ENCODE measurements at places on chromosomes 13 and 19.
A peak's percentile ranks its signal among the peaks of the same experiment; 100 is the strongest.

GRCh38 chr13:43268632-43269031 is 245.2 kb downstream of the DNAJC15 start:
- DNase-seq, result no peak

DNA sequence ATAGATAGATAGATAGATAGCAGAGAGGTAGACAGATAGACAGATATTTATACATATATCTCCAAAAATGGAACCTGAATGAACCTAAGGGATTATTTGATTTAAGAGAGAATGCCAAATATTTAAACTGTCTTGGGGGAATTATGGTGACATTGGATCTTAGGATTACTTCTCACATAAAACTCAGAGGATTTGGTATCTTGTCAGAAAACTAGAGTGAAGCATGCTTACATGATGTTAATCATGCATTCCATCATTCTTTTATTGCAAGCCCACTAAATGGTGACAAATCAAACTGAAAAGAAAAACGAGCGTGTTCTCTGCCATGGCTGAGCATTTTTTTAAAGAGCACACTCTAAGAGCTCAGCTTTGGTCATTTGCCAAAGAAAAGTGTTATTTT is 165.2 kb downstream of the PCDH9 start:
- DNase-seq, result no peak

DNA sequence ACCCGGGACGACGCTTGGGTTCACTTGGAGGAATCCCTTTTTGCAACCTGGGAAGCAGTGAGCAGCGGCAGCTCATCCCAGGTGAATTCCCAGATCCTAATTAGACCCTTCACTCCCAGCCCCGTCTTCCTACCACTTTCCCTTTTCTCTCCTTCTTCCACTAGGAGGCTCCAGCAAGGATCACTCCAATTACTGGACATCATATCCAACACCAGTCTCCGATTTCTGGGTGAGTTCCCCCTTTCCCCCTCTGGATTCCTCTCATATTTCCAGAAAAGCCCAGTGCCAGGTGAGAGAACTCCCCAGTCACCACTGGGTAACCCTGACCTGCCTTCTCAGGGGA is 17.1 kb upstream of the ZSCAN4 start:
- no peak for DNase-seq

DNA sequence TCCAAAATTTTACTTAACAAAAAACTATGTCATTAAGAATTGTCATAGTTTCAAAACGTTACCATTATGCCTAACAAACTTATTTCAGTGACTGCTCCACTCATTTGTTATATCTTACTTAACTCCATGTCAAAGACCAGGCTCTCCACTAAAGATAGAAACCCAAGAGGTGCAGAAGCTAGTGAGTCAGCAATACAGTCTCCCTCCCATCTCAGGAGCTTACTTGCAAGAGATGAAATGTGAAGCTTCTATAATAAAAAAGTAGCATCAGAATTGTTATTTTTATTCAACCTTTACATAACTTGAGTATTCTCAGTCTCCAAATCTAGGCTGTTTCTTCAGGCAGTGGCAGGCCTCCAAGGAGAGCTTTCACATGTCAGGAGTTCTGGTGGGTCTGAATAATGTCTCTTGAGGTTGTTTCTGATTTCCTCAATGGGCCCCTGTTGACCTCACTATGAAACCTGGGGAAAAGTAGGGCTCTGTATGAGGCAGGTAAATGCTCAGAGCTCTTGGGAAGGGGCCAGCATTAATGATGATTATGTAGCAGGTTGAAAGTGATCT is 242.0 kb downstream of the NDFIP2 start:
- DNase-seq, result no peak

DNA sequence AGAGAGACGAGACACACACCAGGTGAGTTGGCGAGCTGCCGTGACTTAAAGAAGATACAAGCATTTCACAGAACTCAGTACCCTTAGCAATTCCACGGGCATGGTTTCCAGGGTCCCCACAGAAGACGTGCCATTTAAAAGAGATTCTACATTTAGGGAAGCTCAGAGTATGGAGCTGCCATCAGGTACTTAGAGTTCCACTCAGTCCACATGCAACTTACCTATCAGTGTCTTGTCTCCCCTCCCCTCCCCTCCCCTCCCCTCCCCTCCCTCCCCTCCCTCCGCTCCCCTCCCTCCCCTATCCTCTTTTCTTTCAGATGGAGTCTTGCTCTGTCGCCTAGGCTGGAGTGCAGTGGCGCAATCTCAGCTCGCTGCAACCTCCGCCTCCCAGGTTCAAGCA is 12.2 kb downstream of the ZNF30 start:
- DNase-seq, result no peak

- DNase-seq, result no peak
These were observed 91.4 kb downstream of the RBM26 start for GRCh38 chr13:79314652-79315051.

GRCh38 chr19:46390866-46391265 is 22.5 kb downstream of the CCDC8 start:
- DNase-seq, result no peak

GRCh38 chr13:47146991-47147811 is 250.3 kb upstream of the HTR2A start:
- DNase-seq, result no peak

GRCh38 chr13:46039411-46040182 is 12.9 kb downstream of the ZC3H13 start:
- no peak for DNase-seq

DNA sequence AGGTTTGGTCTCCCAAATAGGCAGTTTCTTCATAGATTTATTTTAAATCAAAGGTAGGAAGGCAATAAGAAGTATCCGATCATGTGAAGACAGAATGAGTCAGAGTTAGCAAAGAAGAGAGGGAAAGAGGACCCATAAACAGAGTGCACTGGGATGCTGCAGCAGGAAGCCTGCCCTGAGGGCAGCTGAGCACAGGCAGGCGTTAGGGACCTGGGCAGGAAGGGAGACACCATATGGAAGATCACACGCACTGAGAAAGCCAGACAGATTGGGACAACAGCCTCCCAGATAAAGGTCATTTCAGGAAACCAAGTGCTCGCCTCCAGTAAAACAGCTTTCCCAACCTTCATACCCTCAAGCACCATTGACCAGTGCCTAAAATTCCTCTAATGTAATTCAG is 598.0 kb downstream of the EFNB2 start:
- DNase-seq, result no peak

GRCh38 chr19:1357531-1358109 is 26.1 kb upstream of the NDUFS7 start:
- DNase-seq, result no peak

DNA sequence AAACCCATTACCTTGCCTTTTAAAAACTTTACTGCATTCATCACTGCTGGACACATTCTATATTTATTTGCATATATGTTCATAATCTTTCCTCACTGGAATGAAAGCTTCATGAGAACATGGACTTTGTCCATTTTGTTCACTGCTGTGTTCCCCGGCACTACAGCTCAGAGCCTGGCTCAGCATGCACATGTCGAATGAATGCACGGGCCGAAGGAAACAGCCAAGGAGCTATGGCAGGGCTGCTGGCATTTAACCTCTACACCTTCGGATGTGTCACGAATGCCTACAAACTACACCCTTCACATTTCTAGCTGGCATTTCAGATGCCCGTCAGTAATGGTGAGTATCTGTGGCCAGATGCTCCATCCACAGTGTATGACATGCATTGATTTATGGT is 7.6 kb downstream of the MTIF3 start:
- no peak for DNase-seq

- no peak for DNase-seq
These were observed 151.6 kb downstream of the ZNF486 start for GRCh38 chr19:20318616-20319015.

GRCh38 chr19:57815247-57816075 is 748 bp upstream of the ZNF552 start:
- no peak for DNase-seq

DNA sequence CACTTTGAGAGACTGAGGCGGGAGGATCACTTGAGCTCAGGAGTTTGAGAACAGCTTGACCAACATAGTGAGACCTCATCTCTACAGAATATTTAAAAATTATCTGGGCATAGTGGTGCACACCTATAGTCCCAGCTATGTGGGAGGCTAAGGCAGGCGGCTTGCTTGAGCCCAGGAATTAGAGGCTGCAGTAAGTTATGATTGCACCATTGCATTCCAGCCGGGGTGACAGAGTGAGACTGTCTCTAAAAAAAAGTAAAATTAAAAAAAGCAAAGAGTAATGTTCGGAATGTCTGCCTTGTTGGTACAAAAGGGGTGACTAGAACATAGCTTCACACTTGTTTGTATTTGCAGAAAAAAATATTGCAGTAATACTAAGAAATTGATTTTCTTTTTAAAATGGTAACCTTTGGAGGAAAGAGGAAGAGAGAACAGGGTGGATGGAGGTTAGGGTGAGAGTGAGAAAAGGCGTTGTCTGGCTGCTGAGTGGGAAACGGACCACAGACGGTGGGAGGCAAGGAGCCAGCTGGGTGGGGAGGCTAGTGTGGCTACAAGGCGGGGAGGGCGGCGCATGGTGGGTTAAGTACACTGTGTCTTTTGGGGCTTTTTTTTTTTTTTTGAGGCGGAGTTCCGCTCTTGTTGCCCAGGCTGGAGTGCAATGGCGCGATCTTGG is 10.2 kb downstream of the PPP1R14A start:
- no peak for DNase-seq

- peak; percentile 22 for DNase-seq
These were observed 21.1 kb upstream of the ZNF766 start for GRCh38 chr19:52248241-52248640.

DNA sequence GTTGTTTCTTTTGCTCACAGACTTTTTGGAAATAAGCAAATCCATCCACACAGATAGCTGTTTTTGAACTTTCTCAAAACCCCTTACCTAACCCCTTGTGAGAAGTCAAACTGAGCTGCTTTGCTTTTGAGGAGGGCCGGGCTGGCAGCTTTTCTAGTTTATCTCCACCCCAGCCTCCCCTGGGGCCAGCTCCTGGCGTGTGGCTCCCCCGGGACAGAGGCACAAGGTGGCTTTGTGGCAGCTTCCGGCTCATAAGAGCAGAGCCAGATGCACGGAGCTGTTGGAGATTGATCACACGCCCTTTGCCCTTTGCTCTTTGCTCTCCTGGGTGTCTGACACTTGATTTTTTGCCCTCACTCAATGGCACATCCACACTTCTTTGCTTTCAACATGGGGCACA is 24.9 kb upstream of the RNF113B start:
- DNase-seq, result no peak

DNA sequence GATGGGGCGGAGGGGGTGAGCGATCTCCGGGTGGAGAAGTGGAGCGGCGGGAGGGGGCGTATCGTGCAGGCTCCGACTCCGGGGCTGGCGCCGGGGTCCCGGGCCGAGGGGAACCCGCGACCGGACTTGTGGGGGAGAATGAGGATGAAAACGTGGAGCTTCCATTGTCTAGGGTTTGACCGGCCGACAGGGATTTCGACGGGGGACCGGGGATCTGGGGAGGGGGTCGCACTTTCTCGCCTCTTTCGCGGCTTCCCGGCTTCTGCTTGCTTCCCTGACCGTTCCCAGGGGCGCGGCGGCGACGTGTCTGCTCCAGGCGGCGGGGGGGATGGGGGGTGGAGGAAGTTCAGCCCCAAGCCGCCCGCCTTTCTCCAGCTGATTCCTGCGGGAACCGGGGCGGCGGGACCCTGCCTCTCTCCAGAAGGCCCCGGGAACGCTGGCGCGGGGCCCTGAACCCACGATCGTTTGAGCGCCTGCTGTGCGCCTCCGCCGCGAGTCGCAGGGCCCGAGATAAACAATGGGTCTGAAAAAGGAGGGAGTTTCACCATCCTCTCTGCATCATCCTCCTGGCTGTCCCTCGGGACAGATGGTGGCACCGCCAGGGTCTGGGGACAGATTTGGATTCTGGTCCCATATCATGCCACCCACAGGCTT is 790 bp downstream of the TPM4 start:
- DNase-seq, result no peak

- no peak for DNase-seq
These were observed 842.7 kb upstream of the SLC10A2 start for GRCh38 chr13:103908911-103909310.

DNA sequence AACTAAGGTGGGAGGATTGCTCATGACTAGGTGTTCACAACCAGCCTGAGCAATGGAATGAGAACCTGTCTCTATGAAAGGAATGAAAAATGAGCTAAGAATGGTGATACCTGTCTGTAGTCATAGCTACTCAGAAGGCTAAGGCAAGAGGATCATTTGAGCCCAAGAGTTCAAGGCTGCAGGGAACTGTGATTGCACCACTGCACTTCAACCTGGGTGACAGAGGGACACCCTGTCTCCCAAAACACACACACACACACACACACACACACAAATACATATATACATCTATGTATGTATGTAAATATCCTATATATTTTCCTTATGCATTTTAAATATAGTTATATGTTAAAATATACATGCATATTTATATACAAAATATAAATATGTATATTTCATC is 7.4 kb upstream of the ZNF433 start:
- DNase-seq, result no peak

DNA sequence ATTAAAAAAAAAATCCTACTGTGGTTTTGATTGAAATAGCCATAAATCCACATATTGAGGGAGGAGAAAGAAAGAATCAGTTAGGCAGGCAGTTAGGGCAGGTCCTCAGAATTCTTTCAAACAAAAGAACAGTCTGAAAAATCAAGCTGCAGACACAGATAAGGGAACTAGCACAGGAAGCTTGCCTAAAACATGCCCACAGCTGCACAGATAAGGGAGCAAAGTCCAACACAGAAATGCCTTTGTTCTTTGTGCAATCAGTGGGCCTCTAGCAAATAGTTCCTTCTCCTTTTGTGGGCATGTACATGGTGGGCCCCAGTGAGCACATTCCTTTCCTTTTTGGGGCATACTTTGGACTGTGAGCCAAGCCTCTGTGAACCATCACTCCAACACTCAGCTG is 42.7 kb downstream of the UTP14C start:
- no peak for DNase-seq

DNA sequence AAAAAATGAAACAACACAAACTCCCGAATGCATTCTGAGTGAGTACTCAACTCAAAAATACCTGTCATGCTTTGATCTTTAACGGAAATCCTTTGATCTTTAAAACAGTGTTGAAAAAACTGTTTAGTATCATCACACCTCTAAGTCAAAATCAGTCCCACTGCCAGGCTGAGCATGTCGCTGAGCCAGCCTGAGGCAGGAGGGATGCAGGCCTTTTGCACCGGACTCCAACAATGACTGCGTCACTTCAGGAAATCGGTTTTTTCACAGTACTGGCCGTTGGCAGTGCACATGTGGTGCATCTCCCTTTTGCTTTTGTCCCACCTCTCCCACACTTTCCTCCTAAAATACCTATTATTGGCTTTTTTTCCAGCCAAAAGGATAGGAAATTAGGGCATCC is 78.2 kb downstream of the SHISA2 start:
- no peak for DNase-seq

- no peak for DNase-seq
These were observed 12.9 kb downstream of the CEACAM1 start for GRCh38 chr19:42515241-42515832.

- DNase-seq, result peak; percentile 0
These were observed 8.3 kb upstream of the TLE6 start for GRCh38 chr19:2969104-2969504.

- DNase-seq, result no peak
These were observed 132.7 kb downstream of the UGGT2 start for GRCh38 chr13:95920485-95920884.

GRCh38 chr13:107347641-107348369 is 779.9 kb upstream of the ARGLU1 start:
- no peak for DNase-seq

All from NCI-H748 treated with DMSO at 0.1 percent for 48 hours (cell line).